ENCODE measurements at places on chromosomes 12 and 14.

DNA sequence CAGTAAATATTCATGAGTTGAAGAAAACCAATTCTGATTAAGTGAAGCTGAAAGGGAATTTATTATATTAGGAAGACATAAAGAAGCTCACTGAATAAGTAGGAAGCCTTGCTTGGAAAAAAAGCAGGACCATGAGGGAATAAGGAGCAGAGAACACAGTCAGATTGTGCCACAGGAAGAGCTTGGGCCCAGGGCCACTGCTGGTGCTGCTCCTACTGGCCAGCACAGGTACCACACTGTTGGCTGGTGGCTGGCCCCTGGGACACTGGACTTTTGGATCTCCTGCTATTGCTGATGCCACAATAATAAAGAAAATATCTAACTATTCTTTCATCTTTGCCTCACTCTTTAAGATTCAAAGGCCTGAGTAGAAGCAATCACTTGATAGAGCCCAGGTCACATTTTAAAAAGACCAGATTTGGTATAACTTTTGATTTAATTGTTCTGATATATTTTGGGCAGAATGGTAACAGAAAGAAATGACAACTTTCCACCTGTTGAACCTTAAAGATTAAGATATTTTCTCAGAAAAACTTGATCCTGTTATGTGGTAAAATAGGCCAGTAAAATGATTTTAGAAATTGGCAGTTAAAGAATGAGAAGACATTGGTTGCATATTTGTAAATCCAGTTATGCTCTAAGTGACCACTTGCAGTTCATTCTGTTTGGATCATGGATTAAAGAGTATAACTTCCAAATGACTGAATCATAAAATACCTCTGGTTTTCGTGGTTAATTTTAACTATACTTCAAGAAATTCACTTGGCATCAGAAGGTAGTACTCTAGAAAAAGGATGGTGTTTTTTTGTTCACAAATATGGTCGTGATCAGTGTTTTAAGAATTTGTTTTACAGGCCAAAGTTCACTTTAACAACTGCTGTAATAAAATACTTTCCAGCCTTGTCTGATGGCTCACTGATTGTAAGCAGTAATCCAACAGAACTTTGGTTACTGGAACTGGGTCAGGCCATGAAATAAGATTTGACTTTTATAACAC, 68.3 kb downstream of the DERA start:
- DNase-seq, result no peak

DNA sequence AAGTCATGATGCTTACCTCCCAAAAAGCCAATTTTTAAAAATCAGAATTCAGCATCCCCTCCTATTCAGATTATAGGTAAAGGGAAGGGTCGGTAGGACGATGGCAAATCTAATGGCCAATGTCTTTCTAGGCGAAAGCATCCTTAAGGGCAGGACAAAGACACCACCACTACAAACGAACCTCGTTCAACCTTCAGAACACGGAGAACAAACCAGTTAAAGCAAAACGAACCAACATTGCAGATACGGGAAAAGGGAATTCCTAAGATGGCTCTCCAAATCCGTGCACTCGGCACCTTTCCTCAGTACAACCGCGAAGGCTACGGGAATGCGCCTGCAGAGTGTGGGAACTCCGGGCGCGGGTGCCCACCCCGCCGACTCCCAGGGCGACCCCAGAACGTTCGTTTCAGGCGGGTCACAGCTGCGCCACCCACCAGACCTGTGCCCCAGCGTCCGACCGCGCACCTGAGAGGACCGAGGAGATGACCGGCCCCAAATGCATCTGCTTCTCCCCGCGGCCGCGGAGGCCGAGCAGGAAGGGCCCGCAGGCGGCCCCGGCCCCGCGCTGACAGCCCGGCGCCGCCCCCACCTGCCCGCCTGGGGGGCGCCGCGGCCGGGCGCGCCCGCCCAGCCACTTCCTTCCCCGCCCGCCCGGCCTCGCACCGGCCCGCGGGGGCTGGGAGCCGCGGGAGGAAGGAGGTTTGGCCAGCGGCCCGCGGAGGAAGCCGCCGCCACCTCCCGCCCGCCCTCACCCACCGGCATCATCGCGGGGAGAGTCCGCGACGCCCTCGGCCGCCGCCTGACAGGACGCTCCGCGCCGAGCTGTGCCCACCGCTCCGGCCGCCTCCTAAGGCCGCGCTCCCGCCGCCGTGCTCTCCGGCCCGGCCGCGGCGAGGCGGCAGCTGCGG, 578 bp downstream of the PPP1R13B start:
- DNase-seq, result no peak

- no peak for DNase-seq
These were observed 6.0 kb downstream of the CCDC85C start for GRCh38 chr14:99597911-99598600.

- DNase-seq, result no peak
These were observed 144.1 kb upstream of the AMIGO2 start for GRCh38 chr12:47223848-47224213.

GRCh38 chr12:109915171-109916040, 15.3 kb downstream of the TCHP start:
- DNase-seq, result no peak

DNA sequence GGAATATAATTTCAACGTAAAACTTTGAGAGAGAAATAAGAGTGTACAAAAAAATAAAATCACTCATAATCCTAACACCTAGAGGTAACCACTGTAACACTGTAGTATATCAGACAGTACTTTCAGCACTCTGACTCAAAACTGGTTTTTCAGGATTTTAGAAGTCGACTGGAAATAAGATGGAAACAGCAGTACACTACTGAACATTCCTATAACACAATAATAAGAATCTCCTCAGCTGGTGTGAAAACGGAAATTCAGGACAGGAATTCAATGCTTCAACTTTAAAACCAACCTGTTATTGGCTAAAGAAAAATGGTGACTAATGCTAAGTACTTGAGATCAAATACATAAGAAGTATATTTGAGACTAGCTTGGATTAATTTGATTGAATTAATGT, 12.3 kb upstream of the PITPNM2 start:
- DNase-seq, result no peak

GRCh38 chr12:52498946-52499345, 5.9 kb upstream of the KRT6A start:
- DNase-seq, result no peak
